CD4-positive, alpha-beta T cell treated with Interleukin-6 at 100 ng/mL for 8 hours (primary cell): ENCODE measurements at places on chromosomes 1 and 21.

DNA sequence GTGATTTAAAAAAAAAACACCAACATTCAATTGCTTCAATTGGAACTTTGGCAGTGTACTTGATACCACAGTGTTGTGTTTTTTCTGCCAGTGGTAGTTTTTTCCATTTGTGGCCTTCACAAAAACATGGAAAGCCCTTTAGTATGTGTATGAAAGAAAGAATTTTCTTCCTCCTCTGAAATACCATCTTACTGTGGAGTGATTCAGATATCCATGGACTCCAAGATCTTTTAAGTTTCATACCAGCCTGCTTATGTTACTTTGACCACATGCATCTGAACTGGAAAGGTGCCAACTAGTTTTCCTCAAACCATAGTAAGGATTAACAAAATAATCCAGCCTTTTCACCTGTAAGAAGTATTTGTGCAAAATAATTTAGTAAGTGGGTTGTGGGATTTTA, 3.4 kb downstream of the PPP2R5A start:
- no peak for DNase-seq

DNA sequence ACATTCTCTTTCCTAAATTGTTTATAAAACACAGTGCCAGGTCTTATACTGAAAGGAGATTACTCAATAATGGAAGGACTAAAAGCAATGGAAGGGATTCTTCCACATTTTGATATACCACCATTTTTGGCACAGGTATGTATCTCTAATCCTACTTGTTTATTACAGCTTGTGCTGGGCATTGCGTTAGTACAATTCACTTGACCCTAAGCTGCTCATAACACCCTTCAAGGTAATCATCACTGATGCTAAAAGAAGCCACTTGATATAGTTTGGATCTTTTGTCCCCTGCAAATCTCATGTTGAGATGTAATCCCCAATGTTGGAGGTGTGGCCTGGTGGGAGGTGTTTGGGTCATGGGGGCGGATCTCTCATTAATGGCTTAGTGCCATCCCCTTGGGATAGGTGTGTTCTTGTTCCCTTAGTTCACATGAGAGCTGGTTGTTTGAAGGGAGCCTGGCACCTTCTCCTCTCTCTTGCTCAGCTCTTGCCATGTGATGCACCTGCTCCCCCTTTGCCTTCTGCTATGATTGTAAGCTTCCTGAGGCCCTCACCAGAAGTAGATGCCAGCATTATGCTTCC, 71.1 kb downstream of the NIBAN1 start:
- DNase-seq, result no peak

DNA sequence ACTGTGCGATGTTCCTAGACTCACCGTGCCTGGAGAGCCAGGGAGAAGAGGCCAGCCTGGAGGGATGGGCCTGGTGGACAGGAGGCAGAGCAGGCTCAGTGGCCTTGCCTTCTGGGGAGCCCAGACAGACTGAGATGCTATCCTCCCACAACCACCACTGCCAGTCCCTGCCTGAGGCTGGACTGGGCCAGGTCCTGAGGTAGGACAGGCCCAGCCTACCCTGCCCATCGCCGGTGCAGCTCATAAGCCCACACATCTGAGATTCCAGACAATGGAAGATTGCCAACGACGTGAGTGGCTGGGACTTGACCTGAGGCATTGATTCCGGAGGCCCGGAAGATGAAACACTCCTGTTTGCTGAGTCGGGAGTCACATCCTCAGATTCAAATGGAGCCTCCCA, 5.8 kb downstream of the CLEC20A start:
- DNase-seq, result no peak

DNA sequence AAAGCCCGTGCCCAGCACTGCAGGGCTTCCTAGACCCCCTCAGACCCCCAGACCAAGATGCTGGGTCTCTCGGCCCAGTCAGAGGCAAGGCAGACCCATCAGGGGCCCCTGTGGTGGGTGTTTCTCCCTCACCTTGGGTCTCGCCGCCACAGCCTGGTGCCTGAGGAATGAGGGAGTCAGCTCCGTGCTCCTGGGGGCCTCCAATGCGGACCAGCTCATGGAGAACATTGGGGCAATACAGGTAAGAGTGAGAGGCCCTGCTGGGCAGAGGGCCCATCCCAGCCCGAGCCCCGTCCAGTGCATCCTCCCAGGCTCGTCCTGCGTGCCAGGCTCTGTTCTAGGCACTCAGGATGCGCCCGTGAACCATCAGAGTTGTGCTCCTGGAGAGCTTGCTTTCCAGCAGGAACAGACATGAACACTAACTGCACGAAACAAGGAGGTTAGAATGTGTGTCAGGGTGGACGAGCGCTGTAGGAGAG, 51.5 kb downstream of the KCNAB2 start:
- no peak for DNase-seq

DNA sequence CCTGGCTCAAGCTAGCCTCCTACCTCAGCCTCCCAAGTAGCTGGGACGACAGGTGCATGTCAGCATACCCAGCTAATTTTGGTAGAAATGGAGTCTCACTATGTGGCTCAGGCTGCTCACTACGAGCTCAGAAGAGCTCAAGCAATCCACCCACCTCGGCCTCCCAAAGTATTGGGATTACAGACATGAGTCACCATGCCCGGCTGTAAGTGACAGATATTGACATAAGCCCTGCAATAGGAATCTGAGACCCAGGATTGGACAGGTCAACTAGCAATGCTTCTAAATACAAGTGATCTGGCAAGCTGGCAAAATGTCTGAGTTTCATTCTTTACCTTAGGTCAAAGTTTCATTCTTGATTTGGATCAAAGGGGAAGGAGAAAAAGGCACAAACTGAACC, 40.5 kb upstream of the H6PD start:
- no peak for DNase-seq

GRCh38 chr1:209511169-209511568, 72.3 kb upstream of the CAMK1G start:
- no peak for DNase-seq

DNA sequence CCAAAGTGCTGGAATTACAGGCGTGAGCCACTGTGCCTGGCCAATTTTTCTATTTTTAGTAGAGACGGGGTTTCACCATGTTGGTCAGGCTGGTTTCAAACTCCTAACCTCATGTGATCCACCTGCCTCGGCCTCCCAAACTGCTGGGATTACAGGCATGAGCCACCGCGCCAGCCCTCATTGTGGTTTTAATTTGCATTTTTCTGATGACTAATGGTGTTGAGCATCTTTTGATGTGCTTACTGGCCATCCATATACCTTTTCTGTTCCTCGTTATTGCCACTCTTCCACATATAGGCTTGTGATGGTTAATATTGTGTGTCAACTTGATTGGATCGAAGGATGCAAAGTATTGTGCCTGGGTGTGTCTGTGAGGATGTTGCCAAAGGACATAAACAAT, 17.4 kb upstream of the ENAH start:
- no peak for DNase-seq

DNA sequence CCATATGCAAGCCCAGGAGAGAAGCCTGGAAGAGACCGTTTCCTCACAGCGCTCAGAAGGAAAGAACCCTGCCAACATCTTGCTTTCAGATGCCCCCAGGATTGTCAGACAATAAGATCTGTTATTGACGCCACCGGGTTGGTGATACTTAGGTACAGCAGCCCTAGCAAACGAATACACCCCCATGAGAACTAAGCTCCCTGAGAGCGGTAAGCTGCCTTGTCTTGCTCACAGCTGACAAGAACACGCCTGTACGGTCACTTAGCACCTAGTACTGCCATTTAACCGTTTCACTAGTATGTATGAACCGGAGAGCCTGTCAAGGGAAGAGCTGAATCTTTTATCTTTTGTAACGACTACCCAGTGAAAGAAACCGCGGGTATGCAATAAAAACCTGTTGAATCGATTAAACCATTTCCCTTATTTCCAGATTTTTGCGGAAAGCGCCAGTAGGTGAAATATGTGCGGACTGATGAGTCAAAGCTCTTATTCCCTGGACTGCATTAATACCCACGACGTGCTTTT, 619 bp upstream of the ZBTB8B start:
- no peak for DNase-seq

GRCh38 chr1:193519922-193520321, 333.5 kb upstream of the B3GALT2 start:
- DNase-seq, result no peak

DNA sequence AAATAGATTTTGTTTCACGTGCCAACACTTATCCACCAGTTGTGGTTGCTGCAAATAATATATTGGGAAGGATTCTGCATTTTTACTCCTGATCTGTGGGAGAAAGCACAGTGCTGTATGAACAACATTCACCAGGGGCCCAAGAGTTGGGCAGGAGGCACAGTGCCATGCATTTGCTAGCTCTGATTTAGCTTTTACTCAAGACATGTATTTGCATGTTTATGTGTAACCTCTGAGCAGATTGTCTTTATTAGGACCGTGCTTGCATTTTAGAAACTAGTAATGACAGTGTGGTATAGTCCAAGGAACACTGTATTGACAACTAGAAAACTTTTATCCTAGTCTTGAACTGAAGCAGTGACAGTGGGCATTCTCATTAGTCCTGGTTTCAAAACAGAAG, 133.9 kb upstream of the B3GALT2 start:
- DNase-seq, result no peak

GRCh38 chr1:163171826-163172225, 30.9 kb downstream of the RGS5 start:
- no peak for DNase-seq

- peak; percentile 58 for DNase-seq
These were observed 19.3 kb downstream of the SH2D2A start for GRCh38 chr1:156797212-156797871.

GRCh38 chr1:29148656-29149491, 25.2 kb upstream of the TMEM200B start:
- DNase-seq, result no peak
